ENCODE measurements at places on chromosomes 3 and 15.

DNA sequence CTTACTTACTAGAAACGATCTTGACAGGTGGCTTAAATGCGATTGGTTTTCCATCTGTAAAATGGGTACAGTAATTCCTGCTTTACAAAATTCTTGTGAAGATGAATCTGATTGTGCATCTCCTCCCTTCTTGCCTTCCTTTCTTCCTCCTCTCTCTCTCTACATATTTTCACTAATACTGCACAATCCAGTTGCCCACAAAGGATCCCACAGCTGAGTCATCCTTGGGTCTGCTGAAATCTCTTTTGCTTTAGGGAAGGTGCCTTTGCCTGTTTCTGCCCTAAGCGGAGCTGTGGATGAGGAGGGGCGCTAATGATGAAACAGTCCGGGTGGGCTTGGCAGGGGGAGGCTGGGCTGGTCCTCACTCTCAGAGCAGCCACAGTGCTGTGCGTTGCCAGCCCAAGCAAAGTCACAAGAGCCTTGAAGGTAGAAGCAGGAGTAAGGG is 46.1 kb downstream of the AMOTL2 start:
- DNase-seq, result no peak

- DNase-seq, result no peak
Measured at GRCh38 chr3:194537732-194538247, 51.0 kb upstream of the ATP13A3 start.

- no peak for DNase-seq
Measured at GRCh38 chr3:53482227-53482626, 12.2 kb upstream of the CACNA1D start.

DNA sequence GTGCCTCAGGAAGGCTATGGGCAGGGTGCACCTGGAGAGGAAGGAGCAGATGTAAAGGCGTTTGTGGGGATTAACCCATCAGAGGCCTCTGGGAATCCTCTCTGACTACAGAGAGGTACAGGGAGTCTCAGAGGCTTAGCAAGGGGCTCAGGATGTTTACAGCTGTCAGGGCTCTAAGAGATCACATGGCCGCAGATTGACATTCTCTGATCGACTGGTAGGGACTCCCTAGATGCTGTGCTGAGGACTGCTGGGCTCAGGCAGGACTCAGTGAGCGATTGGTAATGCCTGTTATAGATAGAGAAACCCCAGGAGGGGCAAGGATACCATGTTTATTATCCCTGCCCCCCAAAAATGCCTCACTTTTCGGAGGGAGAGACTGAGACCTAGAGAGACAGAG is 103.5 kb downstream of the CORO2B start:
- DNase-seq, result no peak

DNA sequence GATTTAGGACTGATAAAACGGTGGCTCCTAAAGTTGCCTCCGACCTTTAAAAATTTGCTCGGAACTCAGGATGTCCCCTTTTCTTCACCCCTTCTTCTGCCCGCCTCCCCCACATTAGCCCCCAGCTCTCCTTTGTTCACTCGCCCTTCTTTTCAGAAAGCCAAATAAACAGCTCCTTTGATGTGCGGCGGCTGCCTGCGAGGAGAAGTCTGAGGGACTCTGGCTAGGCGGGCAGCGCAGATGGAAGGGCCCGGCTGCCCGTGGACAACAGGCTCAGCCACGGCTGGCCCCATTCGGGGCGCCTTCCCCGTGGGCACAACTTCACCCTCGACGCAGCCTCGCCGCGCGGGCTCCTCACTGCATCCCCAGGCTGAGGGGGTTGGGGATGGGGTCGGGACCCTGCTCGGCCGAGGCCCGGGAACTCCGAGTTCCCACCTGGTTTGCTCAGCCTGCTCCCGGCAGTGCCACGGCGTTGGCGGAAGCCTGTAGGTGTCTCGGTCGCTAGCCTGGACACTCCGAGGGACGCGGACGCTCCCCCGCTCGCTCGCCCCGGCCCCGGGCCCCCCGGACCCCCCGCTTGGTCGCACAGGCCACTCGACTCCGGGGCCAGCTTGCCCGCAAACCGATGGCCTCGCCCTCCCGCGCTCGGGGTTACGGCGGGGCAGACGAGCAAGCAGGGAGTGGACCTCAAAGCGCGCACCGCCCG is 897 bp upstream of the TLE3 start:
- no peak for DNase-seq

- DNase-seq, result no peak
Measured at GRCh38 chr3:117531078-117531767, 821.6 kb downstream of the TUSC7 start.

DNA sequence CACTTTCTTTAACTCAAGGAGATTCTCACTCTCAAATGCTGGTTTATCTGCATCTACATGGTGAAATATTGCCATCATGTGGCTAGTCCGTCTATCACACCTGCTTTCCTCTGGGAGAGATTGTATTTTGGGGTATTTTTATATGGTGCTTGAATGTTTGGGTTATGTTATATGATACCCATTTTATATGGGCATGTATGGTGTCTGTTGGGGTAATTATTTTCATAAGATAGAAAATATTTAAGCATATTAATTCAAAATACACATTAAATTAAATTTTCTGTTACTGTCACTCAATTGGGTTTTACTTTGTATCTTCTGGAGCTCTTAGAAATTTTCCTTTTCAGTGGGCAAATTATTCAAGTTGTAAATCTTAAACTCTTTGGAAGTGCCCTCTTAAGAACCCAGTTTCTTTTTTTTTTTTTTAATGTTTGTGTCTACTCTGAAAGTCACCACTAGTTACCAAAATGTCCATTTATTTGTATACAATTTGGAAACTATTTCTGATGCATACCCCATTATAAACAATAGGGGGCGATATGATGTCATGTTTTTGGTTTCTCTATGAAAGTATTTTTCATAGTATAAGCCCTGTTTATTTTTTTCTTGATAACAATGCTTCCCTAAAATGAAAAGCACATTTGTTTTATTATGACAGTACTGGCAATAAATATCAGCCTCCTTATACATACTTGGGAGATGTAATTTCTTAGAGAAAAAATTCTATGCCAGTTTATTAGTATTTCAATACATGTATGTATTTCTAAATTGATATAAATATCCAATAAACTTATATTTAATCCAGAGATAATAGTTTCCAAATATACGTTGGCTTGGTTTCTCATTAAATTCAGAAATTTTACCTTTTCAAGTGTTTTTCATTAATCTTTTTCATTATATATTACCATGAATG is 36.1 kb upstream of the PLSCR5 start:
- DNase-seq, result no peak

- DNase-seq, result no peak
Measured at GRCh38 chr3:156024904-156025533, 95.4 kb upstream of the KCNAB1 start.

GRCh38 chr3:184348057-184348382 is 10.6 kb downstream of the FAM131A start:
- no peak for DNase-seq

- DNase-seq, result no peak
Measured at GRCh38 chr15:100114571-100114970, 227.2 kb downstream of the ADAMTS17 start.

GRCh38 chr15:48361685-48362084 is 30.5 kb downstream of the DUT start:
- no peak for DNase-seq

- DNase-seq, result no peak
Measured at GRCh38 chr15:63473749-63473998, 30.7 kb upstream of the USP3 start.
